ENCODE measurements at places on chromosomes 11 and 22.

- DNase-seq, result peak; percentile 98
Measured at GRCh38 chr11:74696939-74697675, 34.1 kb downstream of the CHRDL2 start.

GRCh38 chr22:36871669-36872081 is 10.9 kb downstream of the NCF4 start:
- no peak for DNase-seq

DNA sequence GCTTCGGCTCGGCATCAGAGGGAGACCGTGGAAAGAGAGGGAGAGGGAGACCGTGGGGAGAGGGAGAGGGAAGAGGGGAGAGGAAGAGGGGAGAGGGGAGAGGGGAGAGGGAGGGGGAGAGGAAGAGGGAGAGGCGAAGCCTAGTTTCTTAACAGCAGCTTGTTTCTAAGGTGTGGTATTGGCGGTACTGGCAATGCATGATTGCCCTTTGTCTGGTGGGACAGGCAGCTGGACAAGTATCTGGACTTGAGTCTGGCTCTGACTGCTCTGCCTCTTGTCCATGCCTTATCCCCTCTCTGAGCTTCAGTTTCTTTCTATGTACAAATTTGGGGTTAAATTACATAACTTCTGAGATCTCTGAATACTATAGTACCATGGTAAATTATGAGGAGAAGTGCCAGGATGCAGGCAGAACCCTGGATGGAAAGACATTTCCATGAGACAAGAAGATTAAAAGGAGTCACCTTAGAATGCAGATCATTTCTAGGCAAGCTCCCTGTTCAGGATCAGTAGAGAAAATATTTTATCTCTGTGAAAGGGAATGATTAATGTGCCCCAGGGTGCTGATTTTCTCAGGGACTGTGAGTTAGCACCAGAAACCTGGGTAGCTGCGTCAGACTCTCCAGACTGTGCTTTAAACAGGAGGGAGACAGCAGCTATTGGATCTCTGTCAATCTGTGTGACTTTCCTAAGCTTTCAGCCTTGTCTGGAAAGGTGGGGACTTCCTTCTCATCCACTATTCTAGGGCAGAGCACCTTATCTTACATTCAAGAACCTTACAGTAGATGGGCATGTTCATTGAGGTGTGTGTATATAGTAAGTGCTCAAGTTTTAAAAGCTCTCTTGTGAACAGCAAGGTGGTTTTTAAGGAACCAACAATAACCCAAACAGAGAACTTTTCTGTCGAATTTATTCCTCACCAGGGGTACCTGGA is 31.9 kb upstream of the CCDC90B start:
- DNase-seq, result no peak

DNA sequence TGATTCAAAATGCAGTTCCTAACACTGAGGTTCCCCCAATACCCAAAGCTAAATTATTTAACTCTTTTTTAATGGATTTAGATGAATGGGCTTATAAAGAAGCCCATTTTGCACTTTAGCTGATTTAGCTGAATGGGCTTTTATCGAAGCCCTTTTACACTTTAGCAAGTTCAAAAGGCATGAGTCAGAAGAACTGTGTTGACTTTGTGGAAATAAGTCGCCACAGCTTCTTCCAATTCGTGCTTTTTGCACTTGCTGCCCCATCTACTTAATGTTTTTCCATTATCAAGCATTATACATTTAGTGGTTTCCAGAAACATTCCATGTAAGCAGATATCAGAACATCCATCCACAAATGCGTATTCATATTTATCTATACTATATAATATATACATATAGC is 20.5 kb upstream of the GRIA4 start:
- no peak for DNase-seq

DNA sequence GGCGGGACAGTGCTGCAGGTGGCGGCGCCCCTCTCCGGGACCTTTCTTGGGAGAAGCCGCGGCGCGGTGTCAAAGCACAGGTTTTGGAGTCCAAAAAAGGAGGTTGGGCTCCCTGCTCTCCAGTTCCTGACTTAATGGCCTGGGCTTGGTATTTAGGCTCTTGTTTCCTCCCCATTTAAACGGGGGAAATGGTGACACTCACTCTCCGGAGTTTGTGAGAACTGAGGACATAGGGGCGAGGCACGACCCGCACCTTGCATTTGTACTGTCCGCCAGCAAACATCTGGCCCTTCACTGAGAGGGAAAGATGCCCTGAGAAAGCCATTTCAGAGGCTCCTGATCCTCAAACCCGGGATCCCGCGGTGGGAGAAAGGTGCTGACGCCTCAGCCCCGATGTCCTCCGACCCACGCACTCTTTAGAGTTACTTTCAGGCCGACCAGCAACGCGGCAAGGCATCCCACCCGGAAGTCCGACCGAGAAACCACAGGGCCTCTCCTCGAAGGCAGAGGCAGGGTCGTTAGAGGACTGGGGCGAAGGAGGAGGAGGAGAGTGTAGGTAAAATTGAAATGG is 2.9 kb upstream of the WDR74 start:
- no peak for DNase-seq

DNA sequence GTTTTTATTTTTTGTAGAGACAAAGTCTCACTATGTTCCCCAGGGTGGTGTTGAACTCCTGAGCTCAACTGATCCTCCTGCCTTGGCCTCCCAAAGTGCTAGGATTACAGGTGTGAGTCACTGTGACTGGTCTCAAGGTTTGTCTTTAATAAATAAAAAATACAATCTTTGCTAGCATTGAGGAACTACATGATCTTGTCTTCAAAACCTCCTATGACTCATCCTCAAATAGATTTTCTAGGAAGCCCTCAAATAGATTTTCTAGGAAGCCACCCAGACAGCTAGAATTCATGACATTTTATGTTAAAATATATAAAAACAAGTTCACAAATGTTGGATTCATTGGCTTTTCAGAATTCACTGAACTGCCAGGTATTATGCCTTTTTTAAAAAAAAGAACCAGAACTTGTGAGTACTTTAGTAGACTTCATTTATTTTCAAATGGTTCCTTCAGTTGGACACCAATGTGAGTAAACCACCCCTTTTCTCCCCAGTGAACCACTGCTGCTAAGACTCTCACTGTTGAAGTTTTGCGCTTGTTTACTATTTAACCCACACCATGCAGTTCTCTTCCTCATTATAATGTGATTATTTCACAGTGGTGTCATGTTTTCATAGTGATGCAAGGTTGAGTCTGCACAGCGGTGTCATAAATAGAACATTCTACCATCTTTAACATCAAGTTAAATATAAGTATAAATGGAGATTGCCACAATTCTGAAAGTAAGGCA is 303.9 kb downstream of the CASP12 start:
- no peak for DNase-seq

DNA sequence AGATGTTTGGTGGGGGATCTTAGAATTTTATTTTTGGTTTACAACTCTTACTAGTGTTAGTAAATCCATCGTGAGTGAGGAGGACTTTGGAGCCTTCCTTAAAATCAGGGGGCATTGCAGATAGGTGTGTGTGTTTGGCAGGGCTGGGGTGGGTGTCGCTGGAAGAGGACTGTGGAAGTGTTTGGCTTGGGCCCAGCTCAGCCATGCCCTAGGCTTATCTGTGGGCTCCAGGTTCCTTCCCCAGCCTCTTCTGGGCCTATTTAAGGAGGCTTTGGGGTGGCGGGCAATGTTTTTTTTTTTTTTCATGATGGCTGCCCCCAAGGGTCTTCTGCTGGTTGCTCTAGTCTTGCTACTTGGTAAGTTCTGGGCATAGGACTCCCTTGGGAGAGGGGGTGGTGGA is 22.1 kb downstream of the MTFP1 start:
- DNase-seq, result no peak

GRCh38 chr11:79121351-79121750 is 319.5 kb downstream of the TENM4 start:
- DNase-seq, result no peak

GRCh38 chr22:33476206-33476605 is 418.0 kb upstream of the SYN3 start:
- DNase-seq, result no peak

GRCh38 chr22:39894554-39895092 is 1.1 kb upstream of the ENTHD1 start:
- no peak for DNase-seq

GRCh38 chr11:441418-442274 is at the start of gene ANO9:
TSS of gene ANO9 (minus strand) at chr11:442011. CDS start at chr11:441926, 85 bp downstream.
- DNase-seq, result no peak

DNA sequence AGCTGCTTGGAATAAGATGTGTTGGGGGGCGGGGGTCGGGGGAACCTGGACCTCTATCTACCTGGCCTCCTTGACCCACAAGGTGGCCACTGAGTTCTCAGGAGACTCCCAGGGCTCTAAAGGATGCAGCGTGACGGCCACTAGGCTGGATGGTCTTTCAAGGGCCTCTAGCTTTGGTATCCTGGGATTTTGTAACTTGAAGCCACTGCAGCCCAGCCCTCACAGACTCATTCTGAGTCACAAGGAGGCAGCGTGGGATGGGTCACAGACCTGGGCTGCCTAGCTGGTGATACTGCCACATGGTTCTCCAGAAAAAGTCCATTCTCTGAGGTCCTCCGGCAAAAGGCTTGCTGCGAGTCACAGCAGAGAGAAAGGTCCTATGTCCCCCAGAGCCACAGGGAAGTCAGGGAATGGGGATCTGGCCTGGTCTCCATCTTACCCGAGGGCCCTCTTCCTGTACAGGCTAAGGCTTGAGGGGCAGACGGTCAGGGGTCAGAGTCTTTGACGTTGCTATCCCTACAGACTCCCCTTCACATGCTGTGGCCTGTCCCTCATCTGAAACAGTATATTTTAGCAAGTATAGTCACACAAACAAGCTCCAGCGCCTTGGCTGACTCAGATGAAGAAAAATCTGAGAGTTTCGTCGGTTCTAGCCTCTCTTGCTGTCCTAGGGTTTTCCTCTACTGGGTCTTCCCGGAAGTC is 52.4 kb downstream of the KCNC1 start:
- DNase-seq, result peak; percentile 85

DNA sequence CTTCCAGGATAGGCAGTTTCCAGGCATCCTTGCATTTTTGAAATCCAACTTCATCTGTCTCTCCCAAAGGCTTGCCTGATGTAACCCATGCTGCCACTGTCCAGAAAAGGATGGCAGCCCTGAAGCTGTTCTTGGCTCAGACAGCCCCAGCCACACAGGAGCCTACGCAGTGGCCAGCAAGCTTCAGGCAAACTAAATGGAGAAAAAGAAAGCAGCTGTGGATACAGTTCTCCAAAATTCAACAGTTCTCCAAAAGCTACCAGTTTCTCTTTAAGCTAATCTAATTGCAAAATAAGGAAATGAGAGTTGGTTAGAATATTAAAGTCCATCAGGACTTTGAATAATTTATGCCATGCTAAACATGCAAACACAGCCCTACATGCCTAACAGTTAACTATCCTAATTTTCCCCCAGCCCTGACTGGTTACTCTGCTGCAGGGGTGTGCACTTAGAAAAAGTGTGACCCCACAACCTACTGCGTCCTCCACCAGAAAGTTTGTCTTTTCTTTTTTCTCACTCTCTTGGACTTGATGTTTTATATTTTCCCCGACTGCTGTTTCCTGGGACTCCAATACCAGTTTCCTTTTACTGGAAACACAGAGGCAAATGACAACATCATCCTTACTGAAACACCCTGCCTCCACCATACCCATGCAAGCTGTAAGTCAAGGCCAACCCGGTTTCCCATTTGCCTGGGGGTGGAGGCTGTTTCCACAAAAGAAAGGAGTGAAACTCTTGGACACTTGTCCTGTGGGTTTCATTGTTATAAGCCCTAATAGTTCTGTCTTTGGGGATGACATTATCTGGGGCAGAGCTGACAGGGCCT is 69.1 kb upstream of the OR5AN1 start:
- DNase-seq, result no peak

DNA sequence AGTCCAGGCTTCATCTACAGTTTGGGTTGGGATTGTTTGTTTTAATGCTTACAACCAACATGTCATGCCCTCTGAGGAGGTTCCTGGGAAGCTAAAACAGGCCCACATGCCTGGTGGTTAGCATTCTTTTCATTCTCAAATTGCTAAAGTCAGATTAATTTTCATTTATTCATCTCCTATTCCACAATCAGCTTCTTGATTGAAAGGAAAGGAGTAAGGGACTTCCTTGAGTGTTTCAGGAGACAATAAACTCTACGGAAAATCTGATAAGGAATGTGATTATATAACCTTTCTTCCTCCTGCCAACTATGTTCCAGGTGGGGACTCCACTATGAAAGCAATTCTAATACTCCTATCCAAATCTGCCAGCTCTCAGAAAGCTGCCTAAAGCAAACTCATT is 30.8 kb downstream of the MRTFA start:
- DNase-seq, result no peak

DNA sequence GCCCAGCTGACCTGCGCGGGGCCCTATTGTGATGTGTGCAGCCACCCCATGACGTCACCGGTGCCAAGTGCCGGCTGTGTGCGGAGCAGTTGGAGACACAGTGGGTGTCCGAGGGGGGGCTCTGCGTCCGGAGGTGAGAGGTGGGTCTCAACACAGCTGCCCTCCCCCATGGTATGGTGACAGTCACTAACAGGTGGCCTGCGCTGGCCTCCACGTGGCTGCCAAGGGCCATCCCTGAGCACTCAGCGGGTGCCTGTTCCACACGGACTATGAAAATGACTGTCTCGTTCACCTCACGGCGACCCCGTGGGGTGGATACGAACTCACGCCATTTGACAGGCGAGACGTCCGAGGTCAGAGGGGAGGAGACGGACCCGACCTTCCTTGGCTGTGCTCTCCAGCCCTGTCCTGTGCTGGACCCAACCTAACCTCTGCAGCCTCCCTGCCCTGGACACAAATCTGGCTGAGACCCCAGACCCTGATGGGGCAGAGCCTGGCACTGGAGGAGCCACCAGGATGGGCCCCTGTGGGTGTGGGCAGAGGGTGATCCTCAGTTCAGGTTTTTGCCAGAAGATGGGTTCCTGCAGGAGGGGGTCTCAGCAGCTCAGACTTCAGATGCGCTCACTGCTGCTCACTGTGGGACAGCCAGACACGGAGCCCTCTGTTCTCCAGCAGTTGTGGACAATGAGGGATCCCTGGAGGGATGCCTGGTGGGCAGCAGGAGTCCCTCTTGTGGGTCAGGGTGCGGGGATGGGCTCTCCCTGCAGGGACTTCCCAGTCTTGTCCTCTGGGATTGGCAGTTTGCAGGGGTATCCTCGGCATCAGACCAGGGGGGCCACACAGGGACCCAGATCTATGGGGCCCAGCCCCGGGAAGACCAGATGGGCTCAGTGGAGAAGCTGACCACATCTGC is 6.3 kb downstream of the HRAS start:
- DNase-seq, result no peak

DNA sequence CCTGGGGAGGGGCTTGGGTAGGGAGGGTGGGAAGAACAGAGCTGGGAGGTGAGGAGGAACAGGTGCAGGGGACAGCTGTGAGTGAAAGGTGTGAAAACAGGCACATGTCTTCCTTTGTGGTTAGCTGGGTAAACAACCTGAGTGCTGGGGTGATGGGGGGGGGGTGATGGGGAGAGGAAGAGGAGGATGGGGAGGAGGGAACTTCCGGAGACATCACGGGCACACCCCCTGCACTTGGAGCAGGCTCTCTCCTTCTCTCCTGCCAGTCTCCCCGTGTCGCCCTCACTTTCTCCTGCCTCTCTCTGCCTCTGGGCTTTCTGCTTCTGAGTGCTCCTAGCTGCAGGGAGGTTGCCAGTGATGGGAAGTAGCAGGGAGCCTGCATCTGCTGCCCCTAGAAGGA is 8.8 kb downstream of the CXCR5 start:
- no peak for DNase-seq
